ENCODE measurements at places on chromosomes 7 and 10.

- no peak for DNase-seq
Observed at GRCh38 chr7:25234336-25234735, 6.0 kb upstream of the NPVF start.

- no peak for DNase-seq
Observed at GRCh38 chr7:103987451-103987850, 2.0 kb downstream of the RELN start.

- no peak for DNase-seq
Observed at GRCh38 chr10:132397036-132397541, at the start of gene PWWP2B. Gene PWWP2B (plus strand): TSS chr10:132397200. CDS start chr10:132397227, 27 bp downstream.

DNA sequence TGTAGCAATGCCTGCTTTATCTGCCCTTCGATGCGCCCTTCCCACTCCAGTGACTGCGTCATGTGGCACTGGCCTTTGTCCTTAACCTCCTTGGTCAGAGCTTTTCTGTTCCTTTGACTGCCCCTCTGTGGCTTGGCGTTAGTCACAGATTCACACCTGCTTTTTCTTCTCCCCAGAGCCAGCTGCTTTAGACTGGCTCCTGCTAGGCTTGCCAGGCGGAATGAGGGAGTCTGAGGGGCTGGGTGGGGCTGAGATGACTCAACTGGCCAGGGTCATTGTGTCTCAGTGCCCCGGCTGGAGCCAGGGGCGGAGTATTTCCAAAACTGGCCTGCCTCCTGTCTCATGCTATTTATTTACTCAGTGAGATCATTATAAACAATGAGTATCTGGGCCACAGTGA is 194.1 kb downstream of the EMX2 start:
- no peak for DNase-seq

DNA sequence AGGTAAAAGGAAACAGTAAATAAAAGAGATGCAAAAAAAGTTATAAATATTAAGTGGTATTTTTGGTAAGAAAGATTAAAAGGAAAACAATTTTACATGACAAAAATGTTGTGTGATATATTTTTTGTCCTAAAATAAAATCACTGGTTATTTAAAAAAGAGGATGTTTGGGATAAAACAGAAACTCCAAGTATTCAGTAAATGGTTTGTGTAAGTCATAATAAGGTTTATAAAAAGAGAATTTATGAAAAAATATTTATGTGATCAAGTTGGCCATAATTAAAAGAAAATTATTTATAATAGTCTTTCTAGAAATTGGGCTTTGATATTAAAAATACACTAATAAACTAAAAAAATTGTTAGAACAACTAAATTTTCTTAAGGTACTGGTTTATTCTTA is 38.2 kb upstream of the FIGNL1 start:
- DNase-seq = no peak

GRCh38 chr7:18400275-18400674 is 95.3 kb upstream of the HDAC9 start:
- no peak for DNase-seq

GRCh38 chr7:102178410-102178809 is 108.3 kb upstream of the SH2B2 start:
- no peak for DNase-seq

DNA sequence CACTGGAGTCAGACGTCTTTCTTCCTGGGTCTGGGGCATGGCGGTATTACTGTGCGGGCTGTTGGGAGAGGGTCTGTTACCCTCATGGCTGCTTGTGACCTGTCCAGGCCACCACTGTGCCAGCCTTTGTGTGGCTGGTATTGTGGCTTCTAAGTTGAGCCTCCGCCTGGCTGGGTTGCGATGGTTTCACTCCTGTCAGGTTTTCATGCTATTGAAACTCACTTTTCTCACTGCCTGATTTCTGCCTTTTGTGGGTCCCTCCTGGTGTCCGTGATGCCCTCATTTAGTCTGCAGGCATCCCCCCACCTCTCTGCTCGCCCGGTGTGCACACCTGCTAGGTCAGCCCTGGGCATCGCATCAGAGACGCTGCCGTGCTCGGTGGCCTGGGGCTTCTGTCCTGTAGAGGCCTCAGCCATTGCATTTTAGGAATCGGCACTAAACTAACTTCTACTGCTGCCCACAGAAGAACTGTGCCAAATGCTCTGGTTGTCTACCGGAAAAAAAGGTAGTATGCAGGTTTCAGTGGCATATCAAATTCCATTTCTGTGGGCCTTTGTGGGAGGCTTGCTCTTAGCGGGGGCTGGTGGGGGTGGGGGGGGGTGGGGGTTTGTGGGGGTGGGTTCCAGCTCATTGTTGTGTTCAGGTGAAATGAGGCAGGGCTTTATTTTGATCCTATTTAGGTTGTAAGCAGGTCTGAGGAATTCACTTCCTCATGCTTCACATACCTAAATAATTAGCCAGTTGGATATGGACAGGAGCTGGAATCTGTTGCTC is 64.3 kb downstream of the MGMT start:
- no peak for DNase-seq

GRCh38 chr7:117048114-117048866 is 95.0 kb downstream of the ST7 start:
- DNase-seq = no peak

GRCh38 chr10:13078912-13079775 is 20.8 kb upstream of the OPTN start:
- peak; percentile 55 for DNase-seq

- no peak for DNase-seq
Observed at GRCh38 chr10:61157182-61157581, 213.2 kb upstream of the RHOBTB1 start.

DNA sequence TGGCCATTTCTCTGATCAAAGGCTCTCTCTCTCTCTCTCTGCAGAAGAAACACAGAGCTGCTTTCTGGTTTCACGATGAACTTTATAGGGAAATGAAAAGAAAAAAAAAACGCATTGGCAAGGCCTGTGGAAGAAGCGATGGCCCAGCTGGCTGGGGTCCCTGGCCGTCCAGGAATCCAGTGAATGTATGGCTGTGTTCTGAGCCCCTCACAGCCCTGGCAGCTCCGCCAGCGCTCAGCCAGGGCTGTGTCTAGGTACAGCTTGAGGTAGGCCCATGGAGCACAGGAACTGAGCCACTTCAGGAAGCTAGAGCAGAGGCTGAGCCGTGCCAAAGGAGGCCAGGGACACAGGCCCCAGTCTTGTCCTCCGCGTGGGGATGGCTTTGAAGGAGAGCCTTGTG is 13.1 kb upstream of the UCMA start:
- DNase-seq = no peak

DNA sequence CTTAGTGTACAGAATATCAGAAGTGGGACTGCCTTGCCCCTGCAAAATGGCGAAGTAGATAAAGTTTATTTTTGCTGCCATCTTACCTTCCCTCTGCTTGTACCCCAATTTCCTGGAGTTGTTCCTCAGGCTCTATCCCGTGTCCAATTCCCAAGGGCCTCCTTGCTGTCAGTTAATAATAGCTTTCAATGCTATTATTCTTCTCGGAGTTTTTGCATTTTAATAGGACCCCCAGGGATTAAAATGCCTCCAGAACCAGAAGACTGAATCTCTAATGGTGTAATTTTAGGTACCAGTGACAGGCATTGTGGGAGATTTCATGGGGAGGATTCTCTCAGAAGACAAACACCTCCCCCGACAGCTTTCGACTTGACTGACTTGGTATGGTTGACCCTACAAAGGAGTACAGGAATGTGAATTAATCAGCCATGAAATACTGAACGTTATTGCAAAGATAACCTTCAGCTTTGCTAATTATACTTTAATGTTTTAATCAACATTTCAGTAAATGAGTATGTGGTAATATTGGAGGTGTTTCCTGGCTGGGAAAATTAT is 75.2 kb downstream of the ZNF22 start:
- DNase-seq = no peak

DNA sequence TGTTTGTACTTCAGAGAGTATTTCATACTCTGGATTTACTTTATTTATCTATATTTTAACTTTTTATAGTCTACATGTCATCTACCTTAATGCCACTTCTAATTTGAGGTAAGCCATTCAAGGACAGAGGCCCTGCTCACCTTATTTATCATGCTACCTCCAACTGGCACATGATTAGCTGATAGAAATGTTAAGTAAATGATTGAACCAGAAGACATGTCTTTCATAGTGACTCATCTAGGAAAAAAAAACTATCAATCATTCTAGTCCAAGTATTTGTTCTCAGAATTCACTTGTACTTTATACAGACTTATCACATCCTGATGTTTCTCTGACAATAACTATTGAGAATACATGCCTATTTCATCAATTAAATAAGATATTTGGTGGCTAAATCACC is 856.3 kb downstream of the XPNPEP1 start:
- no peak for DNase-seq

GRCh38 chr7:80644054-80644453 is 5.6 kb downstream of the CD36 start:
- no peak for DNase-seq

GRCh38 chr10:13120786-13121499 is 21.0 kb downstream of the OPTN start:
- no peak for DNase-seq

GRCh38 chr7:148699024-148699781 is 500 bp downstream of the CUL1 start:
- DNase-seq = peak; percentile 75

DNA sequence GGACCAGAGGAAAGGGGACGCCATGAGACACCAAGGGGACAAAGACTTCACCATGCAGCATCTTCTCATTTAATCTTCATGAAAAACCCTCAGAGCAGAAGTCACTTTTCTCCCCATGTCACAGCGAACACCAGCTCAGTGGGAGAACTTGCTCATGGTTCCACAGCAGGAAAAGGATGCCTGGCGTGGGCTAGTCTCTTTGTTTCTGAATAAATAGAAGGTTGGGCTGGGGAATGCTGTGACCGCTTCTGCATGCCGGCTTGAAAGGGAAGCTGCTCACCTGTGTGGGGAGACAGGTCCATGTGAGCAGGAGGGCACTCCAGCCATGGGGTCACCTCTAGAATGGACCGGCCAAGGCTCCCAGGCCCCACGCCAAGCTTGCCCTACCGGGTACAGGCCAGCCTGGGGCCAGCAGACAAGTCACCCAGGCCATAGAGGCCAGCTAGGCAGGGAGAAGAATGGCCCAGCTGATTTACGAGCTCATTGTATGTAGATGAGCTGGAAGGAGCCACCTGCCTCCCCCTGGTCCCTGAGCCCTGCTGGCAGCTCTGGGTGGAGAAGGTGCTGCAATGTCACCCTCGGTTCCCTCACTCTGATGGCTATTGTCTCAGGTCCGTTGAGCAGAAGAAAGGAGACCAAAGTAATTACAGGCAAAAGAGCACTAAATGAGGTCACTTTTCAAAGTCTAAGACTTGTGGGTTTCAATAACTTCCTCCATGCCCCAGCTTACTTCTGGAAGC is 82.0 kb upstream of the PDZD8 start:
- DNase-seq = no peak

GRCh38 chr10:23826421-23826820 is 382.5 kb upstream of the KIAA1217 start:
- peak; percentile 59 for DNase-seq

DNA sequence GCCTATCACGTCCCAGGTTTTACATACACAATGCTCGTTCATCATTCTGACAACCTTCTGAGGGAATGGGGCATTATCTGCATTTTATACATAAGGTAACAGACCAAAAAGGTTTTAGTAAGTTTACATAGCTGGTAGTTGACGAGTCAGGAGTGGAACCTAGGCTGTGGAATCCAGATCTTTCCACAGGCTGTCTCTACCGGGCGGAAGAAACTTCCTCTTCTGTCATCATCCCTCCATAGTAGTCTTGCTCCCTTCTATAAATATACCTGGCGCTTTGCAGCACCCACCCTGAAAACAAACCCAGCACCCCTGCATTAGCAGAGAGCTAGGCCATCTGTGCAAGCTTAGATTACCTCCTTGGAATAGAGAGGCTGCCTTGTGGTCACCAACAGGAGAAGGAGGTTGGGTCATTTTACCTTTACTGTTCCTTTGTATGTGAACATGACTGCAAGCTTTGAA is 1.3 kb downstream of the TSPAN13 start:
- DNase-seq = no peak

DNA sequence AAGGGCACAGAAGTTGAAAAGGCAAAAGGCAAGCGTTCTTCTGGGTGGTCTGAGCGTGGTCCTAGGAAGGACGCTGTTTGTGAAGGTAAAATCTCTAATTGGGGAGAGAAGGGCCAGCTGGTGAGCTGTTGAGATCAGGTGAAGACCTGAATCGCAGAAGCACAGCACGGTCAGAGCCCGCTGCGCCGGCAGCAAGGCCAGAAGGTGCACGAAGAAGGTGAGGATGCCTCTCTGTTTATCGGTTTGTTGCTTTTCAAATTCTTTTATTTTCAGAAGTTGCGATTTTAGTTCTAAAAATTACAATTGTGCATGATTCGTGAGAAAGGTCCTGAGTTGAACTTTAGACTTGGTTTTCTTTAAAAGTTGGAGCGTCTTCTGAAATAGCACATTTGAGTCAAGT is 247.8 kb upstream of the FOXK1 start:
- no peak for DNase-seq

- DNase-seq = no peak
Observed at GRCh38 chr10:127715782-127716378, 21.1 kb upstream of the FOXI2 start.
